ENCODE measurements at places on chromosomes 7 and 10.
A peak's percentile ranks its signal among the peaks of the same experiment; 100 is the strongest.

DNA sequence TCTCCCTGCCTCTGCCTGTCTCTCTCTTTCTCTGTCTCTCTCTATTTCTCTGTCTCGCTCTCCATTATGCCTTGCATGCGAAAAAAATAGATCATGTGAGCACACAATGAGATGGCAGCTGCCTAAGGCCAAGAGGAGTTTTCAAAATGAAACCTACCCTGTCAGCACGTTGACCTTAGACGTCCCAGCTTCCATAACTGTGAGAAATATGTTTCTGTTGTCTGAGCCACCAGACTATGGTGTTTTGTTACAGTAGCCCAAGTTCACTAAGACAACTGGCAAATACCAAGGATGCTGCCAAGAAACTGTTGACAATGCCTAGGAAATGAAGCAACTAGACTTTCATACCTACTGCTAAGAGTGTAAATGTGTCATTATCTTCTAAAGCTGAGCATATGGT lies 70.6 kb upstream of the PLXDC2 start:
- DNase-seq: no peak

DNA sequence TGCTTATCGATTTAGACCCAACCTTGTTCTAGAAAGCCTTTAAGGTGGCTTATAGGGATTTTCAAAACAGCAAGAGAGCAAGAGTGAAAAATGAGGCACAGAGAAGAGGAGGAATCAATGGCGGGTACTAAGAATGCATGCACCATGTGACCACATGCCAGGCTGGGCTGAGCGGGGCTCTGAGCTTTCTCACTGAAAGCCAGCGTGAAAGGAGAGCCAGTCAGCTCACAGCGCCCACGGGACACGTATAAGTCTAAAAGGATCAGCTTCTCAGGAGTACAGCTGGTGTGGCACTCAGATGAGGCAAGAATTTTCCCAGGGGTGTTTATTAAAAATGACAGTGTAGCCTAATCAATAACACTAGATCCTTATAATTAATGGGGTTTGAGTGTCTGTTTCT lies 114.3 kb downstream of the SLIT1 start:
- no peak for DNase-seq

DNA sequence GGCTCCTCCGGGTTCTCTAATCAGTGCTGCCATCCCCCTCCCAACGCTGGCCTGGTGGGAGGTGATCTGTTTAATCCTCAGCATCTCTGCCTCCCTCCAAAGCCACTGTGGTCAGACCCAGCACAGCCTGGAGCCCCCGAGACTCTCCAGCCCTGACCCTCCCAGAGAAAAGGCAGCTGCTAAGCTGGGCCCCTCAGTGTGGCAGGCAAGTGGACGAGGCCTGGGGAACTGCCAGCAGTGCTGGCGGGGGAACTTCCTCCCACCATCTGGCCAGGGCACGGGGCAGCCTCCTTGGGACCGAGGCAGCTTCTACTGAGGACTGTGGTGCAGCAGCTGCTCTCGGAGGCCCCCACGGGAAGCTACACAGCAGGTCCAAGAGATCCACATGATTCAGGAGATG lies 51.1 kb downstream of the DPYSL4 start:
- DNase-seq: no peak

- no peak for DNase-seq
Measured at GRCh38 chr10:50554995-50555568, 68.7 kb downstream of the SGMS1 start.

DNA sequence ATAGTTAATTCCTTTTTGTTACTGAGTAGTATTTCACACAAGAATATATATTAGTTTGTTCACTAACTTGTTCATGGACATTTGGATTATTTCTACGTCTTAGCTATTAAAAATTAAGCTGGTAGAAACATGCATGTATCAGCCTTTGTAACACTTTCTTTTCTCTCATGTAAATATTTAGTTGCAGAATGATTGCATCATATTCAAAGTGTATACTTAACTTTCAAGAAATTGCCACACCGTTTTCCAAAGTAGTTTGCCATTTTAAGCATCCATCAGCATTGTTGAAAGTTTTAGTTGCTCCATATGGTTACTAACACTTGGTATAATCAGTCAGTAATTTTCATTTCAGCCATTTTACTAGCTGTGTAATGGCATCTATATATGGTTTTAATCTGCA lies 666.9 kb downstream of the NXPH1 start:
- DNase-seq: no peak

GRCh38 chr7:138186951-138187351 lies 110.7 kb downstream of the AKR1D1 start:
- DNase-seq: no peak

DNA sequence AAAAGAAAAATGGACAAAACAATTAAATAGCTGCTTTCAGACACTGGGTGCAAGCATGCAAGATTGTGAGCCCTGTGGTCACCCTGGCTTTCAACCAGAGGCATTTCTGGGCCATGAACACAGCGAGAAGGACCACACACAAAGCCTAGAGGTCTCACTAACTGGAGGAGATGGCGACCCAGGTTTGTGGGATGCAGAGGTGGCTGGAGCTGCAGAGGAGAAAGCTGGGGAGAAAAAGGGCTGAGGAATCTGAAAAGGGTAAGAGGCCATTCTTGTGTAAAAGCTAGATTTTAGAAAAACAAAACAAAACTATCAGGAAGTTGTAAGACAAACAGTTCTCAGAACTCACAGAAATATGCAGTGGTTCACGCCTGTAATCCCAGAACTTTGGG lies 30.1 kb upstream of the PTPRN2 start:
- DNase-seq: no peak

DNA sequence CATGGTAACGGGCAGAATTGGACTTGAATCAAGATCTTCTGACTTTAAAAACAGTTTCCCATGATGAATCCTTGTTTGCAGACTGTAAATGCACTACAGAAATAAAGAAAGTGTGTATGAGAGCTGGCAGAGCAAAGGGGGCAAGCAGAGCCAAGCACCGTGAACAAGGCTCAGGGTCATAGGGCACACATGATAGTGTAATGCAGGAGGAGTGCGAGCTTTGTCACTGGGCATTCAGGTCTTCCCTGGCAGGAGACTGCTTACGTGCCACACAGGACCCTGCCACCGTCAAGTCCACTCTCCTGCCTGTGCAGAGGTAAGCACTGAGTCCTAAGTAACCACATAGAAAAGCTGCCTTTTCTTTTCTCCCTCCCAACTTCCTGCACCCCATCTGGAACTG lies 93.1 kb upstream of the NPVF start:
- no peak for DNase-seq

DNA sequence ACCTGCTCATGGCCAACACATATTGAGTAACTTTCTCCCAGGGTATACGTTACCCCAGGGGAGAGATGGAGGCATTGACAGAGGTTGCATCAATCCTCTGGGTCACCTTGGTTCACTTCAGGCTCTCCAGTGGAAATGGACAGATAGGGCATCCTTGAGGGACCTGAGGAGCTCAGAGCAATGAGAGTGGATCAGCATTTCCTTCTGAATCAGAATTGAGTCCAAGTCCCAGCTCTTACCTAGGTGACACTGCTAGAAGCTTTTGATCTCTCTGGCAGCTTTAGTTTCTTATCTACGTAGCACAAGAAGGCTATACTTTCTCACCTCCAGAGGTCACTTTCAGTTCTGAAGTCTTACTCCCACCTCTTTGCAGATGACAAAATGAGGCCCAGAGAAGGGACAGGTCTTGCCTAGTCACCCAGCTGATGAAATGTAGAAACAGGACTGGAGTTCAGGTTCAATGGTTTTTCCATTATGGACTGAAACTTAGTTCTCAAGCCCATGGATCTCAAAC lies 35.2 kb downstream of the PANK1 start:
- no peak for DNase-seq

DNA sequence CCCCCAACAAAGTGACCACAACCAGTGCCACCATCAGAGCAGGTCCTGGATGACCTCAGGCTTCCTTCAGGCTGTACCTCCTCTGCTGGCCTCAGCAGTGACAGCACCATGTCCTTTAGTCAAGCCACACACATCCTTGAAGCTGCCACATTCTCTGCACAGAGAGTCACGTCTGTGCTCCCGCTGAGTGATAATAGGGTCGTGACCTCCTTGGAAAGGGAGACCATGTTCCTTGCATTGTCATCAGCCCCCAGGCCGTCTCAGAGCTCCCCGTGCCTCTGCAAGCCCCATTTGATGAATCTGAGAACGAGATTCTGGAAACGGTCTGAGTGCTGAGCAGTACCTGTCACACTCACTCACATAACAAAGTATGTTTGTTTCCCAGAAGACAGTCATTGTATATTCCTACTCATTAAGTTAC lies 106.5 kb upstream of the PRR15 start:
- DNase-seq: no peak

GRCh38 chr7:74544706-74545469 lies 91.2 kb downstream of the GTF2IRD1 start:
- DNase-seq: no peak

DNA sequence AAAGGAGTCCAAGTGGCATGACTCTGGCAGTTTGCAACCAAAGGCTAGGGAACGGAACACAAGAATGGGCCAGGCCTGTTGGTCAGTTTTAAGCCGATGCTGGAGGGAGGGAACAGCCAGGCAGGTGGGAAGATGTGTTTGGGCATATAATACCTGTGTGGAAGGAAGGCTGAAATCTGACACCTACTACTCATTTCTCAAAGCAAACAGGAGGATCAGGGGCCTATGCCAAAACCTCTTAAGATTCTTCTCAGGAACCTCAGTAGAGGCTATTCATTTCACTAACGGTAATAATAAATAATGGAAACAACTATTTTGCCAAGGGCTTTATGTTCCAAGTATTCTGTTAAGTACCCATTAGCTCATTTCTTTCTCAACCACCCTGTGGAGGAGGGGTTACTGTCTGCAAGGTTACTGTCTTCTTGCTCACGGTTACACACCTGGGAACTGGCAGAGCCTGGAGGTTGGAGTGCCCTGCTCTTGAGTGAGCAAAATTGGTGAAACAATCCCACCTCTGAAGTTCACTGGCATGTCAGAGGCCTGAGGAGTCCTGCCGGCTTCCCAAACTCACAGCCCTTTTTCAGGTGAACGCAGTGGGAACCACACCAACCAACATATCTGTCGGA lies 35.5 kb downstream of the GOT1 start:
- no peak for DNase-seq

GRCh38 chr7:24572393-24572996 lies 757 bp upstream of the PALS2 start:
- DNase-seq: peak; percentile 31
